ENCODE measurements at places on chromosomes 5 and 9. TPM values are rescaled to one million over a fixed set of nuclear protein-coding genes. Genes with fewer than 3 reads are reported as not detected.

Gene OBP2B
- not detected for total RNA-seq

Gene C5orf58
- not detected for total RNA-seq

Gene CCNH
- total RNA-seq = 107 TPM

Gene CDC20B
- not detected for total RNA-seq

Gene AQP3
- 12.5 TPM for total RNA-seq

GRCh38 chr9:106038266-106039001 is 344.1 kb downstream of the TMEM38B start:
- no peak for DNase-seq
- H3K4me3 ChIP-seq = no peak overlapping the region
- no peaks in the 10 kb centered on the region for H3K27me3 ChIP-seq
- no peaks in the 10 kb centered on the region for H3K36me3 ChIP-seq
- no peaks in the 10 kb centered on the region for H3K4me1 ChIP-seq
- no peak overlapping the region for H3K27ac ChIP-seq

- peak; percentile 69 for DNase-seq
- H3K27me3 ChIP-seq = no peaks in the 10 kb centered on the region
- H3K4me3 ChIP-seq = no peak overlapping the region
- H3K4me1 ChIP-seq = no peaks in the 10 kb centered on the region
- H3K36me3 ChIP-seq = no peaks in the 10 kb centered on the region
- H3K27ac ChIP-seq = no peak overlapping the region
Measured at GRCh38 chr5:149834246-149834855, 104.2 kb downstream of the PPARGC1B start.

GRCh38 chr9:14326264-14326826 is 12.4 kb upstream of the NFIB start:
- H3K27me3 ChIP-seq = no peaks in the 10 kb centered on the region
- no peak for DNase-seq
- H3K4me3 ChIP-seq = no peak overlapping the region
- H3K36me3 ChIP-seq = no peaks in the 10 kb centered on the region

- H3K4me3 ChIP-seq = no peak overlapping the region
- no peak overlapping the region for H3K27ac ChIP-seq
- no peaks in the 10 kb centered on the region for H3K27me3 ChIP-seq
- no peaks in the 10 kb centered on the region for H3K4me1 ChIP-seq
- no peaks in the 10 kb centered on the region for H3K36me3 ChIP-seq
Measured at GRCh38 chr9:11016081-11016480, 403.3 kb upstream of the PTPRD start.

GRCh38 chr9:96050861-96051155 is 175.3 kb downstream of the ERCC6L2 start:
- no peak overlapping the region for H3K4me3 ChIP-seq
- peaks cover 40% of the 10 kb centered on the region for H3K4me1 ChIP-seq
- no peak overlapping the region for H3K27ac ChIP-seq

DNA sequence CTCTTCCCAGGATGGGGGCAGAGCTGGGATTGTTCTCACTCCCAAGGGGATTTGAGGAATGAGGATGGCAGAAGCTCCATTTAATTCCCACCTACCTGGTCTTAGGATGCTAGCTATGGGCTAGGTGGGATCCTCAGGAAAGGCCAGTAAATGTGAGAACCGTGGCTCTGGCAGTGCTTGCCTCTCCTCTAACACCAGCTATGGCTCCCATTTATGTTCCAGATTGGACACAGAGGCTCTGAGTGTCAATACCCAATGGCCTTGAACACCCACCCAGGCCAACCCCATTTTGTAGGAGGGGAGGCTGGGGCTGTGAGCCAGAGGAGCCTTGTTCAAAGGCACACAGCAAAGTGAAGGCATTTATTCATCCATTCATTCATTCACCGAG is 10.2 kb upstream of the DAB2IP start:
- no peaks in the 10 kb centered on the region for H3K36me3 ChIP-seq
- H3K4me1 ChIP-seq = peaks cover 51% of the 10 kb centered on the region
- H3K27me3 ChIP-seq = no peaks in the 10 kb centered on the region
- H3K27ac ChIP-seq = peak overlapping the region; percentile 38

- peaks cover 12% of the 10 kb centered on the region for H3K4me1 ChIP-seq
- DNase-seq = peak; percentile 28
- H3K36me3 ChIP-seq = no peaks in the 10 kb centered on the region
- no peaks in the 10 kb centered on the region for H3K27me3 ChIP-seq
- peak overlapping the region; percentile 53 for H3K4me3 ChIP-seq
- peak overlapping the region; percentile 23 for H3K27ac ChIP-seq
Measured at GRCh38 chr5:95283761-95284571, 928 bp downstream of the MCTP1 start.

DNA sequence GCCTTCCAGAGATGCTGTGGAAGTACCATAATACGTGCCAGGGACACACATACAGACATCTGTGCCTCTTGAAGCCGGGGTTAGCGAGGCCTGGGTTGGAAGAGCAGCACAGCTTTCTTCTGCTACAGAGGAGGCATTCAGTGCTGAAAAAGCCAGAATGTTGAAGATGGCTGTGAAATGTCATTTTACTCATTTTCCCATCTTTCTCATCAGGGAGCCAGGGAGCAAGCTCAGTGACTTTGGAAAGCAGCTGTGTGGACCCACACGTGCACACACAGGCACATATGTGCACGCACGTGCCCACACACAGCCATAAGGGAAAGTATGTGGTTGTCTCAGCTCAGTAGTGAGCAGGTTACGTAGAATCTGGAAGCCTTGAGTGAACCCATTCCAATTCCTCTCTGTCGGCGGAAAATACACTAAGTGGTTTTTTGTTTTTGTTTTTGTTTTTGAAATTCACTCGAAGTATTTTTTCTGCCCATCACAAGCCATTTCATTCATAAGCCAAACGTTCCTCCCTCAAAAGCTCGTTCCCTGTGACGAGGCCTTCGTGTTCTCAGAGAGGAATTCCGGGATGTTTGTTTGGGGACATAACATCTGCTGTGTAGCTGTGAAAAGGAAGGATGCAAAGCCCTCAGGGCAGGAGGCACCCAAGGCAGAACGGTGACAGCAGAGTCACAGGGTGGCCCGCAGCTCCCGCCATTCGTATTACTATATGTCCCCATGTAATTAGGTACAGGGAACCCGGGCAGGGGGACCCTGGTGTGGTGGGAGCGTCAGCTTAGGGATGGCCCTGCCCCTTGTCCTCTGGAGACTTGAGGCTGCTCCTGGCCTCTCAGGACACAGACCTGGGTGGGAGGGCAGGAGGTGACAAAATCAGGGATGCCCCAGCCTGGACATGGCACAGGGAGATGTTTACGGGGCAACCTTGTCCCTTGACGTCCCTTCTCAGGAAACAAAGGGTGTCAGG is 29.0 kb upstream of the ANKRD33B start:
- no peak overlapping the region for H3K27ac ChIP-seq
- no peaks in the 10 kb centered on the region for H3K27me3 ChIP-seq
- H3K36me3 ChIP-seq = no peaks in the 10 kb centered on the region
- H3K4me1 ChIP-seq = peaks cover 12% of the 10 kb centered on the region
